Right renal pelvis (tissue), 4 donors: ENCODE measurements at places on chromosomes 4 and X. TPM values are rescaled to one million over a fixed set of nuclear protein-coding genes. Genes with fewer than 3 reads are reported as not detected.
A peak's percentile ranks its signal among the peaks of the same experiment; 100 is the strongest.

The UGT2B10 gene
- 0.58 TPM for polyA plus RNA-seq

DNA sequence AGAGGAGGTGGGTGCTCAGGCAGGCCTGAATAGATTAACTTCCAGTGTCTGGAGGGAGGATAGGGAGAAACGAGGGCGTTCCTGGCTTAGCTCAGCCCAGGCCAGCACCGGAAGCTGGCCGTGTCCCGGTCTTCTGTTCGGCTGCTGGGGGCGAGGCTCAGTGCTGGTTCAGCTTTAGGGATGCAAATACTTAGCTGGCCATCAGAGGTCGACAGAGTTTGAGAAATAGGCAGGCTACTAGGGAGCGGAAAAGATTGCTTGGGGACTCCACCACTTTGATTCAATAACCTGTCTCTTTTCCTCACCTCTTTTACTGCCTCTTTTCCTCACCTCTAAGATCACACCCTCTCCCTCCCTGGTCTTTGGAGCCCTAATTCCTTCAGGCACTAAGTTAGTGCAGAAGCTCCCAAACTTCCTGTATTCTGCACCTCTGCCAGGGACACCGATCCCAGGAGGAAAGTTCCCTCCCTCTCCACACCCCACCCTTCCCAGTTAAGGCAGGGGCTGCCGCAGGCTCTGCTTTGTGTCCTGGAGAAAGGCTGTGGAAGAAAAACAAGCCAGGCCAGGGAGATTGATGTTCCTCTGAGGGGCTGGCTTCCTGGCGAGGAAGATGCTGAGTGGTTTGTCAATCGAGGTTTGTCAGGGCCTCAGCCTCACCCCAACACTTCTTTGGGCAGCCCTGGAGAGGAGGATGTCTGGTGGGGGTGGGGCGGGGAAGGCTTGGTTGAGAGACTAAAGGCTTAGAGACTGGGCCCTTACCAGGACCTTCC is 6.0 kb upstream of the EFNB1 start:
- no peak for DNase-seq

GRCh38 chr4:101512416-101512815 is 165.1 kb upstream of the PPP3CA start:
- no peak for DNase-seq

DNA sequence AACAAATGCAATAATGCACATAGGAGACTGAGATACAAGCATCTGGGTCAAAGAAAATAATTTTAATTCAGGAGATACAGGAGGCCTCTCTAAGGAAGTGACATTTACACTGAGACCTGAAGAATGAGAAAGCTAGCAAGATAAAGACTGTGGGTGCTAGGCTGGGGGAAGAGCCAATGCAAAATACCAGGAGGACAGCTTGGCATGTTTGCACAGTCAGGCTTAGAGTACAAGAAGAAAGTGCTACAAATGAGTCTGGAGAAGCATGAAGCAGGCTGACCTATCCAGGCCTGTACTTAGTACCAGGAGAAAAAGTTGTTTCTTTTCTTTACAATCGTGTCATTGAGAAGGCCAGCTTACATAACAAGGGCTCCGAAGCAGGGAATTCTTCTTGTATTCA is 56.9 kb downstream of the GABRB1 start:
- no peak for DNase-seq

The SMARCA5 gene
- 126 TPM for polyA plus RNA-seq

GRCh38 chr4:24330172-24330571 is 254.2 kb downstream of the DHX15 start:
- DNase-seq, result no peak

DNA sequence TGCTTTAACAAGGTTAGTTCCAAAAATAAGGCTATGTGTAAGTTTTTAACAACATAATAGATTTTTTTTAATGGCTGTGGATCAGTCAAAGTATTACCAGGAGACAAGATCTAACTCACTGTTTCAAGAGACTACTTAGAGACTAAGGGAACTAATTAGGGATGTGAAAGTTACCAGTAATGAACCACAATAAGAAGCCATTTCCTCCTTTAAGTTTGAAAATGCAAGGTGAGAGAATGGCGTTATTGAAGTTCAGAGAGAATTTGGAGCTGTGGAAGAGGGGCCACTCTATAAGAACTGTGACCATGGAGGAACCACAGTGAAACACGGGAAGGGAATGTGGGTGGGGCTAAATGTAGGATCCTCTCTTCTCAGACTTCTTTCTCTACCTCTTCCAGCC is 624.2 kb downstream of the GLUD2 start:
- DNase-seq, result no peak

GRCh38 chr4:53844133-53844532 is 220.3 kb downstream of the CHIC2 start:
- no peak for DNase-seq

The IL9R gene
- polyA plus RNA-seq, result not detected

DNA sequence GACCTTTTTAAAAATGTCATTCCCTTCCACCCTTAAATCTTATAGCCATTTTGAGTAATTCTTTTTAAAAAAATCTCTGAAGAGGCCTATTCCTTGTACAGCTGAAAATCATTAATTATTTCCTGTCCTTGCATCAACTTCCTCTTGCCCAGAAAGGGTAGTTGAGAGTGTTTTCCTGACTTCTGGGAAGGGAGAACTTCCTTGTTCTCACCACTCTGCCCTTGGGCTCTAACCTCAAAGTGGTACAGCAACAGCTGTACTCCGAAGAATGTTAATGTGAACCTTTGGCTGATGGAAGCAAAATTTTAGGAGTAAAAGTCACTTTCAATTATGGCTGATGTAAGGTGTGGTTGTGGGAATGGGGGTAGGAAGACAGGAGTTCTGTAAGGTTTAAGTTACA is 15.1 kb upstream of the FABP2 start:
- DNase-seq, result no peak

DNA sequence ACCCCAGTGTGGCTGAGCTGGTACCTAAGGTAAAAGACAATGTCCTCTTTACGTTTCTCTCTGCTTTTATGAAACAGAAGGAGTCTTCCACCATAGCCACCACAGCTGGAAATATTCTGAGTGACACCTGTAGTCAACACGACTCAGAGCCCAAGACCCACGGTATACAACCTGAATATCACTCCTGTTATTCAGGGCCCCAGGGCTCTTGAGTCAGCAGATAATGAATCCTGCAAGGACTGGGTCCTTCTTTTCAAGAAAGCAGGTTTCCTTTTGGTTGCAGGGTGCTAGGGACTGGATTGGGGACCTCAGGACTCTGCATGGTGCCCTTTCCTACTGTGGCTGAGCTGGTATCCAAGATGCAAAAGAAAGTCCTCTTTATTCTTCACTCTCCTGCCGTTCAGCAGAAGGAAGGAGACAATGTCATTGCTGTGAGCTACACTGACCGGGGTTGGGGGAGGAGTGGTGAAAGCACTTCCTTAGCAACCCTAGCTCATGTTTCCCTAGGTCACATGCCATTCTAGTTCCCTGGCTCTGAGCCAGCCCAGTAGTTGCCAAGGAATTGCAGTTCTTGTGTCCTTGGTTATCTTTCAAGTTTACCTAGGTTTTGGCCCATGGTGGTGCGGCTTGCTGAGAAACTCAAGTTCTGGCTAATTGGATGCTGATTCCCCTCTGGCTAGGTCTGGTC is 23.7 kb upstream of the UNC5C start:
- peak; percentile 69 for DNase-seq

- DNase-seq, result peak; percentile 24
Observed at GRCh38 chrX:103063191-103063845, 653 bp downstream of the BEX1 start.
